ENCODE measurements at places on chromosomes 5 and 9.

- no peak for DNase-seq
These were observed 8.7 kb upstream of the TMEM141 start for GRCh38 chr9:136782452-136782851.

- DNase-seq: peak; percentile 11
These were observed at the start of gene PCDHGA7 for GRCh38 chr5:141382469-141383294. TSS of gene PCDHGA7 (plus strand) at chr5:141382742. CDS start at chr5:141382900, 158 bp downstream.

GRCh38 chr5:138454121-138454520 is 11.2 kb upstream of the EGR1 start:
- DNase-seq: no peak

DNA sequence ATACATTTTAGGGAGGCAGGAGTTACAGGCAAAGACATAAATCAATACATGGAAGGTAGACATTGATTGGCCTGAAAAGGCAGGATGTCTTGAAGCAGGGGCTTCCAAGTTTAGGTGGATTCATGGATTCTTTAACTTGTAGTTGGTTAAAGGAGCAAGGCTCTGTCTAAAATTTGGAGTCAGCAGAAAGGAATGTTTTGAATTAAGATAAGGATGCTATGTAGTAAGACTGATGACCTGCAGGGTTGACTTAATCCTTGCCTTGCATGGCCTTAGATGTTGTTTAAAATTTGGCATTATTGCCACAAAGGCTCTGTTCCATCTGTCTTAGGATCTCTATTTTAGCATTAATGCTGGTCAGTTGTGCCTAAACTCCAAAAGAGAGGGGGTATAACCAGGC is 171.3 kb downstream of the C5orf15 start:
- no peak for DNase-seq

DNA sequence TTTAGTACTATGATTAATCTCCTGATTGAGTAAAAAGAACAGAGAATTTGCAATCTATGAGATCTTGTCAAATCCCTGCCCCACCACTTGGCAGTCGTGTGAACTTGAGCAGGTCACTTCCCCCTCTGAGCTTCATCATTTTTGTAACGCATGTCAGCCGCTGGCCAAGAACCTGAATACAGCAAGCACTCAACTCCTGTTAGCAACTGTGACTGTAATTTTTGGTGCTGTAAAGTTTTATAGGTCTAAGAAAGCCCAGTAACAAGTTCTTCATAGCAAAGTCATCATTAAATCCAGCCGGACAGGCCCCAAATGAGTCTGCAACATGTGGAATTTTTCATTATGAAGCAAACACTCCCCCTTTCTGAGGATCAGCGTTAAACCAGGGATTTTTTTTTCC is 49.4 kb downstream of the DRD1 start:
- no peak for DNase-seq

DNA sequence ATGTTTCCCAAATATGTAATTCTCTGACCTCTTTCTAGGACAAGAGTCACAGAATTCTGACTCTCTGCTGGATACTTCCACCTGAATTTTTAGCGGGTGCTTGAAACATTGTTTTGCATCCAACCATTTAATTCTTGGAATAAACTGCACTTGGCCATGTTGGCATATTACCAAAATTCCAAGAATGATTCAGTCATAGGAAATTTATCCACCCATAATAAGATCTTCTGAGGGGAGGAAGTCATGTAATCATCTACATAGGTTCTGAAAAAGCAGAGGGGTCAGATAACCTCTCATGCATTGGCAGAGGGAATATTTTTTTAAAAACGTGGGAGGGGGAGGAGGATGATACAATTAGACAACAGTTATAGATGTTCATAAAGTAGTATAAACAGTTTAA is 156.9 kb downstream of the PAM start:
- no peak for DNase-seq

DNA sequence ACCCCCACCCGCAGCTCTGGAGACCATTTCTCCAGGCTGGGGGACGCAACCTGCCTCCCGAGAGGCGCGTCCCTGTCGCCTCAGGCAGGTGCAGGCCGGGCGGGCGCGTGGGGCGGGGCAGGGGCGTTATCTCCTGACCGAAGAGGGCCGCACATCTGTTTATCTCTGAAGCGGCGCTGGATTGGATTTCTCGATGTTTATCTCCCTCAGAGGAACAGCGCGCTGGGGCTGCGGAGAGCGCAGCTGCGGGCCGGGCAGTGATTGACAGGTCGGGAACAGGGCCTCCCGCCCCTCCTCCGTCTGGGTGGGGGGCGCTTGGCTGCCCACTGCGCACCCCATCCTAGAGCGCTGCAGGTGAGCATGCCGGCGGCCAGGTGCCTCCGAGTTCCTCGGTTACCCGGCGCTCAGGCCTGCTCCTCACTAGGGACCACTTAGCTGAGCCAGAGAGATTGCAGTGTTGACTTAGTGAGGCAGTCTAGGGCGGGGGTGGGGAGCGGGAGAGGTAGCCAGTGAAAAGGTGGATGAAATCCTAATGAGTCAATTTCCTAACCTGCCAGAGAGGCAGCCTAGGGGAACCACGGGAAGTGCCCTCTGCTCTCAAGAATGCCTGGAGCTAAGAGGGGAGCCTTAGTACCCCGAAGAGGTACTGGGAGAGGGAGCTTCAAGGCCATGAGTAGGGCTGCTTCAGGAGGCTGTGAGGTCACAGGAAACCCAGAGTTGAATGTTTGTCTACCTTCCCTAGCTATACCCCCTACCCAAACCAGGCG is 39.6 kb upstream of the TIFAB start:
- no peak for DNase-seq

DNA sequence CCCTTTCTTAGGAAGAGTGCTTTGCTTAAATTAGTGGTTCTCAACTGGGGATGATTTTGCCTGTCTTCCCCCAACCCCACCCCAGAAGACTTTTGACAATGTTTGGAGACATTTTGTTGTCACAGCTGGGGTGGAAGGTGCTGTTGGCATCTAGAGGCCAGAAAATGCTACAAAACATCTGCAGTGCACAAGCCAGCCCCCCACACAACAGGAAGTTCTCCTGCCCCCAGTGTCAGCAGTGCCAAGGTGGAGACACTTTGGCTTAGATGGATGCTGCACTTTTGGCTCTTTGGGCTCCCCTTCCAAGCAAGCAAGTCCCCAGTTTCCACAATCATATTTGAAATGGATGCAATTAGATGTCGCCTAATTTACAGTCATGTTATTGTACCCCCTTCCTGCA is 2.7 kb downstream of the HEMGN start:
- no peak for DNase-seq

GRCh38 chr5:10600626-10601245 is 36.9 kb downstream of the ANKRD33B start:
- DNase-seq: no peak

DNA sequence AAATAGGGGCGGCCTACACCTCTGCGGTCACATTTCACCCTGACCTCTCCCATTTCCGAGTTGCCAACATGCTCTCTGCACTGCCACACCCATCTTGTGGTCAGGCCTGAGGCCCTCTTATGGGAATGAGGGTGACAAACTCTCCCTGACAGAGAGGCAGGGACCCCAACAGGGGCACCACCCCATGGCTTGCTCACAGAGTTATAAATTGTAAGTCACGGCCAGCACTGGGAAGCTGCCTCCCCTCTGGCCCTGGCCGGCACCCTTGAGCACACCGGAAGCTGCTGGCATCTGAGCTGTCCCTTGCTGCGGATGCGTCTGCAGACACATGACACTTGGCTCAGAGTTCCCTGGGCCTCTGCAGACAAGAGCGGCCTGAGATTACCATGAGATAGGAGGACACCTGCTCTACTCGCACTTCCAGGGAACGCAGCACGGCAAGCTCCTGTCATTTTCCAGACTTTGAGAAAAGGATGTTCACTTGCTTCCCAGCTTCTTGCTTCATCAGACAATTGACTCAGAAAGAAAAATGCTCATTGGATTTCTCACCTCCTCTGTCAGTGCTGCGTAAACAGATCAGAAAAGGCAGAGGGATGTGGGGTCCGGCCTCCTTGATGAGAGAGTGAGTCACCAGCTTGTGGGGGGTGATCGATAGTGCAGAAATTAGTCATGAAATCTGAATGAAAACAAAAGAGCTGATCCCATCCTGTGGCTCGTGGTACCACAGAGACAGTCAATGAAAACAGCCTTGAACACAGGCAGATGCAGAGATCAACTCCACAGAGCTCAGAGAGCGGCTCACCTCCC is 269.8 kb downstream of the SYK start:
- no peak for DNase-seq

- DNase-seq: no peak
These were observed 81.3 kb downstream of the RAPGEF1 start for GRCh38 chr9:131658377-131659129.

- no peak for DNase-seq
These were observed 111.0 kb upstream of the SLC25A48 start for GRCh38 chr5:135723491-135723890.

- no peak for DNase-seq
These were observed 37.4 kb downstream of the ARHGEF37 start for GRCh38 chr5:149618581-149619248.

GRCh38 chr5:139378101-139378825 is 4.8 kb downstream of the SLC23A1 start:
- no peak for DNase-seq

DNA sequence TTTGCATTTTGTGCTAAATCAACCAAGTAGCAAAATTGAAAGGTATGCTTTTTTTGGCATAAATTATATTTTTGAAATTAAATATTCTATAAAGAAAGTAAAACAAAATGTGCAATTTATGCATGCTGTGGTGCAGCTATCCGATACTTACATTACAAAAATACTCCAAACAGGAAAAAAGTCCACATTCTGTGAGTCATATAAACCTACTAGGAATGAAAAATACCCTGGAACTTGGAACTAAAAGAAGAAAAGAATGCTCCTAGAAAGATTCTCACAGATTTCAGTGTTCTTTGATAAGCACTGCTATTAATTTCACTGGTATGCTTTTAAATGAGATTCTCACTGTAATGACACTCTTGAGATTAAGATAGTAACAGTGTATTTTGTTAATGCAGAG is 92.6 kb downstream of the OSMR start:
- DNase-seq: no peak

DNA sequence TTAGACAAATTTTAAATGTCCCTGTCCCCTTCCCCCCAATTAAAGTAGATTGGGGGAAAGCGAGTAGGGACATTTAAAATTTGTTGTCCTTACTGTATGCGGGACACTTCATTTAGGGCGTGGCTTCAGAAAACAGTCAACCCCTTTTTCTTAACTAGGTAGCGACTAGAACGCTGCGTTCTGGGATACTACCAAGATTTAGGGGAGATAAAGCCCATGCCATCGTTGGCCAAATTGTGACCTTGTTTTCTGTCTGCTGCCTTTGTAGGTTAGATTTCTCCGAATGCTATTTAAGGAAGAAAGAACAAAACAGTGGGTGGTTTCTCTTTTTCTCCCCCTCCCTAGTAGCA is 1.2 kb downstream of the CKS2 start:
- DNase-seq: no peak

DNA sequence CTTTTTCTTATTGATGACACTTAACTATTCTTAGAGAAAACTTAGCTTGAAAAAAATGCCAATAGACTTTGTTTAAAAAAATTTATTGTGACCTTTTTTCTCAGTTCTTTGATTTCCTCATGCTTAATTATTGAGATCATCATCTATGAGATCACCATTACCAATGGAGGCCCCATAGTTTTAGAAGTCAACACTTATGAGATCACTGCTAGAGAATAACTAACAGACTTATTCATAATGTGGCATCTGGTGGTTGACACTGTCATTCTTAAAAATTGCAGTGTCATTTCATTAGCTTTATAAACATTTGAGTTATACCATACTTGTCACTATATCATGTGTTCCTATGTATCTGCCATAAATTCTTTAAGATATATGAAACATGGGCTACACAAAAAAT is 14.9 kb upstream of the FEM1C start:
- no peak for DNase-seq

DNA sequence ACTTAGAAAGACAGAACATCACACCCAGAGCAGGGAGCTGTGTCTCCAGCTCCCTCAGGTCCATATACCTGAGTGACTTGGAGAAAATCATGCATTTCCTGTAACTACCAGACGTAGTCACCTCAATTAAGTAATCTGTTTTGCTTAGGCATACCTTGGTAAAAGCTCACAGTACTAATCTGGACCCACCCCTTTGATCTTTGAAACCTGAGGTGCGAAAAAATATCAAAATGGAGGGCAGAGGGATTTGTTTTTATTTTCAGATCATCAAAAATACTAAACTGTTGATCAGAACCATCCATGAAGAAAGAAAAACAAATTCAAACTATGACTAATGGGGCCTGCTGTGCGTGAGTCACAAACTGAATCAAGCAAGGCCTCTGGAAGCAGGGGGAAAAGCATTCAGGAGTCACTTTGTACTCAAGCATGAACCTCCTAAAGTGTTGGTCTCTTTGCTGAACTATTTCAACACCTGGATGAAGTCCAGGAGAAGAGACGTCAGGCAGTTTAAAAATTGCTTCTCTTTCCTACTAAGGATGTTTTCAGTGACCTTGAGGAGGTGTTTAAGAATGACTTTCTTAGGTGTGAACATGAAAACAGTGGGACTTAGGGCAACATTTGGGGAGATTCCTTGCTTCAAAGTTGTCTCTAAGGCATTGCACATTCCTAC is 76.3 kb downstream of the MUSK start:
- no peak for DNase-seq

- DNase-seq: no peak
These were observed 55.2 kb upstream of the FYB1 start for GRCh38 chr5:39274398-39275085.

DNA sequence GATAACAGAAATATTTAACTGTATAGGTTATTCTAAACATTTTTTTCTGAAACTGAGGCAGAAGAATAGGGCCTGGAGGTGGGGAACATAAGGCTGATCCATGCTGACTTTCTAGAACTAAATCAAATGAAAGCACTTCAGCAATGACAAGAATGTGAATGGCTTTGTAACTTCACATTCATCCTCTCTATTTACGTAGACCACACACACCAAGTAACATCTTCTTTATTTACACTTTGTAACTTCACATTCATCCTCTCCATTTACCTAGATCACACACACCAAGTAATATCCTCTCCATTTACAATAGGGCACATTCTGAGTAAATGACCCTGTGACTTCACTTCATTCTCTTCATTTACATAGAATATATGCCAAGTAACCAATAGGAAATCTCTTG is 251.8 kb upstream of the CDH9 start:
- DNase-seq: no peak

- no peak for DNase-seq
These were observed 20.9 kb upstream of the PRUNE2 start for GRCh38 chr9:76926846-76927245.

DNA sequence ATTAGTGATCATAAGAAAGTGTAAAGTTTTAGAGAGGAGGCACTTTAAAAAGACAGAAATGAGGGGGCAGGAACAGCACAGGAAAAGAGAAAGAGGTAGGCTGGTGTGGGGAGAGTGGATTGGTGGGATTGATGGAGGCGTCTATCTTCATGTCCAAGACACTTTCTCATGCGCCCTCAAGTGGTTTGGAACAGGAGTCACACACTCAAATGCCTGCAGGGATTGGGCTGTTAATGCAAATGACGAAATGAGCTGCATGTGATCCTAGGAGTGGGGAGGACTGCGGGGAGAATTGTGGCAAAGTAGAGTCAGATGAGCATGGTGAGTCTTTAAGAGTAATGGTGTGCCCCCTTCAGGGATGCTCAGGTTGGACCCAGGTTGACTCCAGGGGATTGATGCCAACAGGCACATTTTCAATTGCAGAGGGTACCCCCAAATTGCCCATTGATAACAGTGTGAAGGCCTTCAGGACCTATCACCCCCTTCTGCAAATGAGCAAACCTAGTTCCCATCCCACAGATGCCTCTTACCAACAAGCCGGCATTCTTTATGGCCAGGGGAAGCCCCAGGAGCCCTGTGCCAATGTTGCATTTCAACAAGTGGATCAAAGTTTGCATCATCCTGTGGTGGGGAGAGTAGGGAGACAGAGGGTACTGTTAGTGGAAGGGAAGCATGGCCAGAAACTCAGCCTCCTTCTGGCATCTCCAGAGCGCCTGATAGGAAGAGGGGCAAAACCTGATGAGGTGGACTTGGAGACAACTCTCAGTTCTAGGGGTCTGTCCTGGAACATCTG is 5.3 kb downstream of the SLC36A3 start:
- no peak for DNase-seq

All from T-helper 2 cell (primary cell).